ENCODE measurements at places on chromosomes 1 and 21.

- no peak for DNase-seq
Observed at GRCh38 chr1:5949085-5949760, 43.0 kb downstream of the NPHP4 start.

- no peak for DNase-seq
Observed at GRCh38 chr1:70164350-70164749, 41.0 kb downstream of the LRRC40 start.

DNA sequence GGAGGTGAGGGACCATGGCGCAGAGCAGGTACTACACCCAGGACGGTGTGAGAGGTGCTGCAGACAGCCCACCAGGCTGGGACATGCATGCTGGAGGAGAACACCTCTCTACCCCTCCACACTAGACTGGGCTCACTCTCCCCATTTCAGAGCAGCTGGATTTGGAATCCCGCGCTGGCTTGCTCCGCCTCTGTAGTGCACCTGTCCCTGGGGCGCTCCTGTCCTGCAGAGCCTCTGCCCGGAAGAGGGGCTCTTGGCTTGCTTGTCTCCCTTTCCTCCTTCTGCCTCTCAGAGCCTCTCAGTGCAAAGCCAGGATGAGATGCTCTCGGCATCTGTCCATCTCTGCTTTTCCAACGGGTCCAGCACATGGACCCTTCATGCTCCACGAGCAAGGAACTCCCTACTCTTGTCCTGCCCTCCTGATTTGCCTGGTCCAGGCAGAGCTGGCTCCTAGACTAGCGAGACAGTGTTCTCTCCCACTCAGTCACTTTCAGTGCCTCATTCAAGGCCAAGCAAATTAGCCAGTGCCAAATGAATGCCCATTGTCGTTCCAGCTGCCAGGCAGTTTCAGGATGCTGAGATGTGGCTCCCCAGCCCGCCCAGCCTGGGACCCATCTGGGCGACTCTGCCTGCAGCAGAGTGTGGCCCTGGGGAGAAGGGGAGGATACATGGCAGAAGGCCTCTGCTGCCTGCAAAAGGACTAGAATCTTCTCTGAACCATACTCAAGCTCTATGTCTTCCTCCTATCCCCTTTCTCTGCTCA, 33.7 kb downstream of the CDCA8 start:
- no peak for DNase-seq

GRCh38 chr1:244409701-244410100, 42.0 kb downstream of the ADSS2 start:
- DNase-seq: peak; percentile 79

Measured in suppressor macrophage treated with lipopolysaccharide for 4 hours (primary cell).